IPS-NIHi11 (cell line): ENCODE measurements at places on chromosomes 5 and 9.

DNA sequence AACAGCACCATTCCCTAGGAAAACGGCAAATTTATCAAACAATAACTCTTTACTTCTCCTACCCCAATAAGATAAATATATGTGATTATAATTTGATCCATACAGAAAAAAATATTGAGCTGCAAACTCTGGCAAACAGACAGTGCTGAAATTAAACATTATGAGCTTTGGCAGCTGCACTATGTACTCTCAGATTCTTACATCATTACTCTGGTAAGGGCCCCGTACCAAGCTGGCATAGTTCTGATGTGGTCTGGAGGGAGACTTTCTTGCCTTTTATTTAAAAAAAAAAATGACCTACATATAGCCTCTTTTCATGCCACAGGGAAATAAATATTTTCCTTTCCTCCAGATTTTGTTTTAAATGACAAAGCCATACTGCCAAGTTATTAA lies 95.0 kb downstream of the NR6A1 start:
- no peak for DNase-seq

DNA sequence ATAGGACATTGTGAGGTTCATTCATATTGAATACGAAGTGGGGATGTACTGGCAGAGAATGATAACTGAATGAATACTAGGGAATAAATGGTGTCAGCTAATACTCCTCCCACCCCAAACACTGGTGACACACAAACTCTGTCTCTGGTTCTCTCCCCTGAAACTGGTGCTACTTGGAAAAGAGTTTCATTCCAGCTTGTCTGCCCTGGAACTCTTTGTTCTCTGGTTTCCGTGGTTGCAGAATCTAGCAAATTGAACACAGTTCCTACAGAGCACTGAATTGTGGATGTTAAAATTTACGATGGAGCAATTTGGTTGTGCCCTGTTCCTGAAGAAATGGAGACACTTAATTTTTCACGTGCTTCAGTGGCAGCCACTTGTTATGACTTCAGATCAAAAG lies 181.7 kb downstream of the KCTD16 start:
- DNase-seq, result no peak

GRCh38 chr5:180802325-180803180 lies at the start of gene MGAT1:
TSS of gene MGAT1 (minus strand) at chr5:180802806. CDS start at chr5:180792971, 9,835 bp downstream.
- peak; percentile 96 for DNase-seq

DNA sequence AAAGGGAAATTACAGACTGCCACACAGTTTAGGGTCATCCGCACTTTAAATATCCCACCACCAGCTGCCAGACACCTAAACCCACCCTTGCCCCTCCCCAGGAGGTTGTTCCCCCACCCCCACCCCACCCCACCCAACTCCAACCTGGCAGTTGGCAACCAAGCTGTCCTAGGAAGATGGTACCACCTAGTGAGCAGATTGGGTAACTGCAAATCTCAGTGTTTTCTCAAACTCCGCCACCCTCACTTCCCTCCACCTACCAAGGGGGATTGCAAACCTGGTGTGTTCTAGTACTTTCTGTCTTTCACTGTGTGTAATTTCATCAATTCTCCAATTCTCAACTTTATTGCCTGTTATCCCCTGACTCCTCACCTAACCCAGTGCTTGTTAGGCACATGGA lies 323.8 kb upstream of the IRX2 start:
- DNase-seq, result peak; percentile 33

GRCh38 chr5:417301-418161 lies 25.4 kb upstream of the EXOC3 start:
- DNase-seq, result no peak

GRCh38 chr9:103242025-103242424 lies 246.9 kb downstream of the CYLC2 start:
- no peak for DNase-seq

GRCh38 chr9:120438836-120439546 lies 141.0 kb downstream of the CDK5RAP2 start:
- DNase-seq, result peak; percentile 61

DNA sequence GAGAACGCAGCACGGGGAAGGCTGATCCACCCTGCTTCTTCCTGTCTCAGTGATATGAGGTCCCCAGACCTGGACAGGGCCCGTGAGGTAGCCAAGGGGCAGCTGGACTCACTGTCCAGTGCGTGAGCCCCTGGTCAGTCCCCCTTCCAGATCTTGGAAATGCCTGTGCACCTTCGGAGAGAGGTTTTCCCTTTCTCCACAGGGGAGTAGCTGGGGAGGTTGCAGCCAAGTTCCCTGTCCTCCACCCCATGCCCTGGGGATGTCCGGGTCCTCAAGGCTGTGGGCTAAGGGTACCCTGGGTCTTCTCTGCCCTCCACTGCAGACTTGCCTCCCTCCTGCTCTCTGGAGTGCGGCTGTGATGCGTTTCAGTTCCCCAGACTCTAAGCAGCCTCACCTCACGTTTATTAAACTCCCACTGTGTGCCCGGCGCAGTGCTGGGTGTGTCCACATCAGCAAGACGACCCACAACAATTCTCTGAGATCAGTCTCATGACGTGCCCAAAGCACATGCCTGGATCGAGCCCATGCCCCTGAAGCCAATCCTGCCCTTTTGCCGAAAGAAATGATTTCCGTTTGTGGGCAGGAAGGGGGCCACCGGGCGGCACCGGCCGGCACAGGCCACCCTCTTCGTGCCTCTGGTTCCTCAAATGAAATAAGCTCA lies 101.3 kb upstream of the PHYKPL start:
- no peak for DNase-seq

- DNase-seq, result no peak
Measured at GRCh38 chr9:123872710-123873109, 57.2 kb downstream of the DENND1A start.

GRCh38 chr5:81855591-81855990 lies 104.7 kb upstream of the SSBP2 start:
- DNase-seq, result no peak

- no peak for DNase-seq
Measured at GRCh38 chr5:79133121-79133656, 21.6 kb downstream of the BHMT start.

DNA sequence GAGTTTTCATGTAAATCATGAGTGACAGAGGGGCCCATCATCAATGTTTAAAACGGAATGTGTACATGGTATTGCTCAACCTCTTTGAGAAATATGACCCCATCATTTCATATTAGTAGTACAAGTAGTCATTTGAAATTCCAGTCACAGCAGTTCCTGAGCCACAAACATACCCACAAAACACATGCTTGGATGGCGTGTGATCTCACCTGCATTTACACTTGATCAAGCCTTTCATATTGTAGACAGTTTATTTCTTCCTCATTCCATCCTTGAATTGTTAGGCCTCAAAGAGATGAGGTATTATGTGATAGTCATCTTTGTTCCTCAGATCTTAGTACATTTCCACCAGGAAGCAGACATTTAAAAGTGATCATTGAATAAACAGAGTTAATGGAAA lies 96.8 kb upstream of the TAS2R1 start:
- no peak for DNase-seq

DNA sequence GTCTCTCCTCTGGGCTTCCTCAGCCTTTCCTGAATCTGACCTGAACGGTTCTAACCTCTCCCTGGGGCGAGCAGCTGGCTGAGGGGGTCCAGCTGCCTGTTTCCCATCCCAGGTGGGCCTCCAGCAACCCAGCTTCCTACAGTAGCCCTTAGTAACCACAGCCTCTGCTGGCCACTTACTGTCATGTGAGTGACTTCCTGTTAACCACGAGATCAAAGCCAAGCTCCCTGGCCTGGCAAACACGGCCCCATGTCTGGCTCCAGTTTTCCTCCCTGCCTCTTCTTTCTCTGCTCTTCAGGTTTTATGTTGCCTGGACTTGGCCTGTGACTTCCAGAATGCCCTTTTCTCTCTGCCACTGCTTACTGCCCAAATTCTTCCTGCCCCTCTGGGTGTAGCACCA lies 47.2 kb upstream of the DAB2IP start:
- DNase-seq, result peak; percentile 29

DNA sequence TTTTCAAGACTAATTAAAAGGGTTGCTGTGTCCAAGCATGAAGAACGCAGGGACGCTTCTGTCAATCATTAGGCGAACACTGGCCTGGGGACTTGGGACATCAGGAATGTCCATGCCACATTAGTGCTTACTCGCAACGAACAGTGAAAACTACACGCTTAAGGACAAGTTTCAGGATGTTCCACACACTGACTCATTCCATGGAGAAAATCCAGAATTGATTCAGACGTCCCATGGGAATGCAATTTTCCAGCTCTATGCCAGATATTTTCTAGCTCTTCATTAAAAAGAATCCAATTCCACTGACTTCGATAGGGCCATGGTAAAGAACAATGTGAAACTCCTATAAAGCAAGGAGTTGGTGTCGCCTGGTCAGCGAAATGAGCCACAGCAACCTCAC lies 98.2 kb downstream of the CAMSAP1 start:
- DNase-seq, result no peak

- no peak for DNase-seq
Measured at GRCh38 chr9:80554301-80554700, 982.5 kb downstream of the TLE4 start.

- peak; percentile 85 for DNase-seq
Measured at GRCh38 chr9:124839612-124840299, 13.5 kb upstream of the WDR38 start.
